Stimulated activated CD8-positive, alpha-beta memory T cell treated with anti-CD3 and anti-CD28 coated beads, Interleukin-12 subunit alpha, Interleukin-12 subunit beta, amount 100 ng/mL, for 1 hour (primary cell): ENCODE measurements at places on chromosomes 12 and 14.

- no peak for DNase-seq
Measured at GRCh38 chr12:29082522-29082921, 66.6 kb upstream of the FAR2 start.

DNA sequence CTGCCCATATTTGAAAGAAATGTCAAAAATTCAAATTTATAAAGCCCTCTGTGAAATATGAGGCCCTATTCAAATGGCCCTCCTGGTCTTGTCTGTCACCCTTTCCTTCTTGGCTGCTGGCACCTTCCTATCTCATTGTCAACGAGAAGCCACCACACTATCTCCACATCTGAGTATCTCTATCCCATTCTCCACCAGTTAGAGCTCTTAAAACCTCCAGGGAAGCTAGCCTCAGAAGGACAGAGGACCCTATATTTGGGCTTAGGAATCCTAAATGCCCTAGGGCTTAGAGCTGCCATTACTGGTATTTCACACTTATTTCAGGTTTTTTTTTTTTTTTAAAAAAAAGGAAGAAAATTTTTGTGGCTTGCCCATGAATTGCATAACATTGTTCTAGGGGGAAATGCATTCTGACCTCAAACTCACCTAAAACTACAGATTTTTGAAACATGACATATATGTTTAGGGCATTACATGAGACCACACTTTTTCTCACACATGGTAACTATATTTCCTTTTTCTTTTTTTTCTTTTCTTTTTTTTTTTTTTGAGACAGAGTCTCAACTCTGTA is 25.0 kb downstream of the SLC25A21 start:
- no peak for DNase-seq

DNA sequence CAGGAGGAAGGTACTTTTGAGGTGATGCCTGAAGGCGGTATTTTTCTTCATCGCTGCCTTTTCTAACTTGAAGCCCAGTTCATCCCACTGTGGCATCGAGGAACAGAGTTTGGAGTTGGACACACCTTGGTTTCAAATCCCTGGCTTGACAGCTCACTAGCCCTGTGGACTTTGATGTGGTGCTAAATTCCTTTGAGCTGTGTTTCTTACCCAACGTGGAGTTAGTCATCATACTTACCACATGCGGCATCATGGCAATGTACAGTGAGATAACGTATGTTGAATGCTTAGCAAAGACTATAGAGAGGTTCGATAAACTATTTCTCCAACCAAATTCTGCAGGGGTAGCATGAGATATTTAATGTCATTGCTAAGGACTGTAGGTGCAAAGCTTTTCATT is 3.4 kb downstream of the PLEKHG3 start:
- no peak for DNase-seq

DNA sequence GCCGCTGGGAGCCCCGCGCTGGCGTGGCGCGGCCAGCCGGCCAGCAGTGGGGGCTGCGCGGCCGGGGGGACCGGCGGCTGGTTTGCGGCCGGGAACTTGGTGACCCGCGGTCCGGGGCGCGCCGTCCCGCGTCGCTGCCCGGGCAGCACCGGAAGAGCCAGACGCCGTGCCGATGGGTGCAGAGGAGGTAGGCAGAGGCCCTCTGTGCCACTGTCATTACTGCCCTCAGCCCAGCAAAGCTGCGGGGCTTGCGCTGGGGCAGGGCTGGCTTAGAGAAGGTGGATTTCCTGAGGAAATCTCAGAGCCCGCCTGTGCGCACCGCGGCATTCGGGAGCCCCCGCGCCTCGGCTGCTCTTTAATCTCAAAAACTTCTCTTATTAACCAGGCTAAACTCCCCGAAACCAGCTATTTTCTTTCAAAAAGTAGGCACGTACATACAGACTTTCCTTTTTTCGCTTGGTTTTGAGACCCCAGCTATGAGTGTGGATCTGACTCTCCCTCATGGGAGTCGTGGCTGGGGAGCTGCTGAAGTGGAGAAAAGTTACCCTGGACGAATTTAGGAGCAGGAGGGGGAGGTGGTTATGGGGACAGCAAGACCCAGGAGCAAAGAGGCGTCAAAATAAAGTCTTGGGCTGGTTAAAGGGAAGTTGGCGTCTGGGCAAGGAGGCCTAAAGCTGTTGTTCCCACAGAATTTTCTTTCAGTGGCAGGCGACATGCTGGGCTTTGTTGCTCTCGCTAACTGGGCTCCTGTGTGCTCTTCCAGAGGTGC is 802 bp downstream of the SUSD6 start:
- no peak for DNase-seq

- DNase-seq = no peak
Measured at GRCh38 chr12:42325326-42325652, 605 bp downstream of the ZCRB1 start.

DNA sequence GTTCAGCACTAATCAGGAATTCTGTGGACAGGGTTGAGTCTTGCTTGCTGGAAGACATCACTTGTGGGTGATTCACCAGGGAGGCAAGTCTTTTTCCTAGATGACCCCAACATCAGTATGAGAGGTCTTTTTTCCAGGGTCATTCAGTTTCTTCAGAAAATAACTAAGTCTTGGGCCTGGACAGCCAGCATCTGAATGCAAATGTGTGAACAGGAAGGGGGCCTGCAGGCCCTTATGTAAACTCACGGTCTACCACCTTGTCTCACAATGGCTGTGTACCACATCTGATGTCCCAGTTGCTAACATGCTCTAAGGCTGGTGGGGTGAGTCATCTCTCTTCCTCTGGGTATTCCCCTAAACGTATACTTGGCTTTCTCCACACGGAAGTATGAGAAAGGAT is 79.2 kb downstream of the HECTD4 start:
- DNase-seq = peak; percentile 9

DNA sequence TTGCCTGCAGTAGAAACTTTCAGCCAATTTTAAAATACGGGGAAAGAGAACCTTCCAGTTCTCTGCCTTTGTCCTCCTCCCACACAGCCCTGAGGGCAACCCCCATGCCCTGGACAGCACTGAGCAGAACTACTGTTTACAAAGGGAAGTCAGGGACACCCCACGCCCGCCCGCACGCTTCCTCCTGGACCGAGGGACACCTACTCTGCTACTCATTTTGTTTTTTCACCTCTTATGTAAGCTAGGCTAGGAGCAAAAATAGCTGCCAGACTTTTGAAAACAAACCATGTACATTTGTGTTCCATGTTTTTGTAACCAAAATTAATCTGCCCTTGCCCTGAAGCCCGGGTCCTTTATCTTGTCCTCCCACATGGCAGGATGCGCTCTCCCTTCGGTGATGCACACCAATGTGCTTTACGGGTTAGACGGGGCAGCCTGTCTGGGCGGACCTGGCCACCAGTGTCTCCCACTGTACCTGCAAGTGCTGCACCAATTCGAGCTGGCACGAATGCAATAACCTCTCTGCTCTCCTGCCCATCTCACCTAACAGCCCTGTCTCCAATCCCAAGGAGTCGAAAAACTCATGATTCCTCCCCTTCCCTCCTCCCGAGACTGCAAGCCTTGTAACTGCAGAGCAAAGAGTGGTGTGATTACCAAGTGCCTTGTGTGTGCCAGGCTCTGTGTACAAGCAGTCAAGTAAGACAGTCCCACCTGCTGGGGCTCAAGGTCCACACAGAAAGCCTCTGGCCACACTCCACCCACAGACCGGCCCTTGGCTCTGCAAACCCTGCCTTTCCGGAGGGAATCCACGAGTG is 85.2 kb downstream of the CCDC88C start:
- no peak for DNase-seq

GRCh38 chr12:131477613-131478012 is 233.3 kb upstream of the SFSWAP start:
- DNase-seq = no peak

- no peak for DNase-seq
Measured at GRCh38 chr12:75725521-75726111, 214.2 kb upstream of the KRR1 start.

DNA sequence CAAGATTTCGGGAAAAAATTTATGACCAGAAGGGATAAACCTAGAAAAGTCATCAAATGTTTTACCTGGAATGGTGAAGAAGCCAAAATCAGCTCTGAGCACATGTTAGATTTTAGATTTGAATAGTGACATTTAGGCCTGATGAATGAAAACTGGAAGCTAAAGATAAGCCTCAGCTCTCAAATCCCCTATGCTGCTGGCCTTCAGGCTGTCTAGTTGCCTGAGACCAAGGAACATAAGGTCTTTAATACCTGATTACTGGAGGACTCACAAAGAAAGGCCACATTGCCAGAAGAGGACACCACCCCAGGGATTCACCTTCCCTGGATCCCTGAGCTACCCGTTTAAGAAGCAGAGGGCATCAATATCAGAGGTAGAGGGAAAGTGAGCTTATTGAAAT is 56.6 kb downstream of the BCL2L14 start:
- no peak for DNase-seq

DNA sequence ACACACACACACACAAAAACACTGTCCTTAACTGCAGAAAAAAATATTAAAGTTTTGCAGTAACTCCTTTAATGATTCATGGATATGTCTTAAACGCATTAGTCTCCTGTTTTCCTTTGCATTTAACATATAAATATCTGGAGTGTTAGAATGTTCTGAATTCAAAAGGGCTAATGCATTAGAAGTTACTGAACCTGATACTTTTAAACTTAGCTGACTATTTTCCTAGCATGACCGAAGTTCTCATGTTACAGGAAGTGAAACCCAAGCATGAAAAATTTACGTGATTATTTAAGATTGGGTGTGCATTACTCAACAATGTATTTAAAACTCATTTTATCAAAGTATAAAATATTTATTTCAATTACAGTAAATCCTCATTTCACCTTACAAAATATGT is 791.2 kb downstream of the FLRT2 start:
- no peak for DNase-seq

DNA sequence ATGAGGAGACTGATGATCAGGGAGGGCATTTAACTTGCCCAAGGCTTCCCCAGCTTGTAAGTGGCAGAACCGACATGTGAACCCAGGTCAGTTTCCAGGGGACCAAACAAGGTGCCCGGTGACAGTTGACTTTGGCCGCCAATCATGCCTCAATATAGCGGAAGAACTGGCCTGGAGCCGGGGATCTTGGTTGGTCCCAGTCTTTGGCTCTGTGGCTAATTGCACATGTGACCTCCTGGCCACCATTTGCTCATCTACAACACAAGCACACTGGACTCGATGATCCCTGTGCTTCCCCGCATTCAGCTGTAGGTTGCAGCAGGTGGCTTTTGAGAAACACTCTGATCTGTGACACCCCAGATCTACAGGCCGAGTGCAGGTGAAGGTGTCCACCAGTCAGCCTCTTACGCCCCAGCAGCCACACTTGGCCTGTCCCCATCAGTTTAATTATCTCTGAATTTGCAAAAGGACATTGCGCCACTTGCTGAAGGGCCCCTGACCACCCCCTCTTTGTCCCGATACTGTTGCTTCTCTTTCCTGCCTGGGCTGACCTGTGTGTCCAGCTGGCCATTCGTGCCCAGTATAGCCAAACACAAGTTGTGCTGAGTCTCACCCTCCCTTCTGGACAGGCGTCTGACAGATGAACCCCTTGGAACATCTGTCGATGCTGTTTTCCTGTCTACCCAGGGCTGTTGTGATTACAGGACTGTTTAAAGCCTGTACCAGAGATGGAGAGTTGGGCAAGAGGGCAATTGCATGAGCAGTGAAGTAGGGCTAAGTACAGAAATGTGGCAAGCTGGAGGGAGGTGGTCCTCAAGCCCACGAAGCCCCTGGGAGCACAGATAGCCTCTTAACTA is 14.1 kb downstream of the ACACB start:
- no peak for DNase-seq

DNA sequence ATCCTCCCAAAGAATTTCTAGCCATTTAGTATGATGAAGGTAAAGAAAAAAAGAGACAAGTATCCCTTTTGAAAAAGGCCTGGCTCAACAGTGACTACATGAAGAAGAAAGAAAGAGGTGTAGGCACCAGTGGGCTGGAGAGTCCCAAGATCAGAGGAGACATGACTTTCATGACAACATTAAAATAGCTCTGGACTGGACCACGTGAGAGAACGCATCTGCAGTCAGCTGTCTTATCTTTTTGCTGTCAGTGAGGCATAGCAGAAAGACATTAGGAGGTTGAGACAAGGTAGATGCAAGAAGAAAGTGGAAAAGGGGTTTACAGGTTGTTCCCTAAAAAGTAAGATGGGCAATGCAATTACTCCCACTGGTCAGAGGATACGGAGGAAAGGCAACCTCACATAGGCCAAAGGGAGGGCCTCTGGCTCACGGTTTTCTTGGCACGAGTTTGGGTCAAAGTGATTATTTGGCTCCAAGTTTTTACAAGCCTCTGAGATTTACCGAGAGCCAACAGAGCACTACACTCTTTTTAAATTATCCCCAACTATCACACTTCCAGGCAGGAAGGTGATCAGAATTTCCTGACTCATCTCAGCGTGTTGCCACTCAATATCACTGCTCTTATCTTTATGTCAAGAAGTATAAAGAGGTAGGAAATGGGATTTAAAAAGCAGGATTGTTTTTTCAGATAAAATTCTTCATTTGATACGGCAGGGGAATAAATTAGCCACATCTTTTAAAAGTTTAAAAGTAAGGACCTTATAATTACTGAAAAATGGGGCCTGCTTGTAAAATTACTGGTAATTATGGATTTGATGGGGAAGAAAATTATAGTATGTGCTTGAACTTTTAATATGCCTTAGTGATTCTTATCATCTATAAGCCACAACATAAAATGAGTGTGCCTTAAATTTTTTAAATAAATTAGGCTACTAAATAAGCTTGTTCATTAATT is 29.2 kb downstream of the TMTC1 start:
- DNase-seq = no peak

DNA sequence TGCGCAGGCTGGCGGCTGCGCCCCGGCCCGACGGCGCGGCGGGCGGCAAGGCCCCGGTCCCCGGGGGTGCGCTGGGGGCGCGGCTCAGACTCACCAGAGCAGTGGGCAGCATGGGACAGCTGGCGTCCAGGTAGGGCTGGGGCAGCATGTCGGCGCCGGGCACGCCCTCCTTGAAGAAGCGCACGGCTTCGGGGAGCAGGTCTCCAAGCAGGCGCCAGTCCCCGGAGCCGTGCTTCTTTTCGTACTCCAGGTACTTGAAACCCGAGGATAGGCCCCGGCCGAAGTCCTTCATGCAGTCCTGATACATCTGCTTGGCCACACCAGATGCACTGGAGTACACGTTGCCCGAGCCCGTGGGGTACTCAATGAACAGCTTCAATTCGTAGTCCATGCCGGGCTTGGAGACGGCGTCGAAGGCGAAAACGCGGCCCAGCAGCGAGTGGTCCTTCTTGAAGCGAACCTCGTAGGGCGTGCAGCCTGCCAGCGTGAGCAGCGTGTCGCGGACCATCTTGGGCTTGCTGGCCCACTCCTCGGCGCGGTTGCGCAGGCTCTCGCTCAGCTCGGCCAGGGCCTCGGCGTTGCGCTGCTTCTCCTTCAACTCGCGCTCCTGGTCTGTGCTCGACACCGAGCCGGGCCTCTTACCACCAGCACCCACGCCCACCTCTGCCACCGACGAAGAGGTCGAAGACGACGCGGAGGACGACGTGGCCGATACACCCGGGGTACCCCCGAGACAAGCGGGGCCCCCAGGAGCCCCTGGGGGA is 2.2 kb downstream of the IRF2BPL start:
- DNase-seq = no peak

DNA sequence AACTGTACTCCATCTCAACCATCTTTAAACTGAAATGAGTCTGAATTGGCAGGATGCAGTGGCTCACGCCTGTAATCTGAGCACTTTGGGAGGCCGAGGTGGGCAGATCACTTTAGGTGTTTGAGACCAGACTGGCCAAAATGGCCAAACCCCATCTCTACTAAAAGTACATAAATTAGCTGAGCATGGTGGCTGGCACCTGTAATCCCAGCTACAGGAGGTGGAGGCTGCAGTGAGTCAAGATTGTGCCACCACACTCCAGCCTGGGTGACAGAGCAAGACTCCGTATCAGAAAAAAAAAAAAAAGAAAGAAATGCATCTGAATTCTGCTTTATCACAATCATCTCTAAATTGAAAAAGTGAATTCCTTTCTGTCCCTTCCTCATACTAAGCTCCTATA is 110.3 kb downstream of the NELL2 start:
- no peak for DNase-seq
